MM.1S (cell line): ENCODE measurements at places on chromosomes 12 and 14.

DNA sequence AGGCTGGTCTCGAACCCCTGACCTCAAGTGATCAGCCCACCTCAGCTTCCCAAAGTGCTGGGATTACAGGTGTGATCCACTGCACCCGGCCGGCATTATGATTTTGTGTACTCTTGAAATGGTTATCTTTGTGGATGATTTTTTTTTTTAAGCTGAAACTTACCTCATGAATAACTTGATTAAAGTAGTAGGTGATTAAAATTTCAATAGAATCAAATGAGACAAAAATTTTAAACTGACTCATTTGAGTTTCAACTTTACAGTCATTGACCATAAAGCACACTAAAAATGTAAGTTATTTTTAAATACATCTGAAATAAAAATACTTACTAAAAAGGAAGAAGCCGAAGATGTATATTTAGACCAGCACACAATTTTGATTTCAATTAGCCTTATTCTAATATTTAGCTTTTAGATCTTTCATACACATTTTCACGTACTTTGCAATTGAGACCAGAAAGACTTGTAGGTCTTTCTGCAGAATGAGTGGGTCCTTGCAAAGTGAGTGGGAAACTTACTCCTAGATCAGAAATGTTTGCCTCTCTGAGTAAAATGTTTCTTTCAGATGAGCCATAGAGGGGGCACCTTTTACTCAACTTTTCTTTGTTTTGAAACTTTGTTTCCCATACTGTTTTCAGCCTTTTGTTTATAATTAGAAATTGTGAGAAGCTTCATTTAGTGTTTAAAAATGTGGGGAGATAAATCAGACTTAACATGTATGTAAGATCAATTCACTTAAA lies 34.2 kb downstream of the TMPO start:
- no peak overlapping the region for H3K27ac ChIP-seq
- peaks cover 26% of the 10 kb centered on the region; the same call in 1 of the 2 replicates for H3K36me3 ChIP-seq
- H3K27me3 ChIP-seq, result no peaks in the 10 kb centered on the region
- H3K4me3 ChIP-seq, result no peak overlapping the region

DNA sequence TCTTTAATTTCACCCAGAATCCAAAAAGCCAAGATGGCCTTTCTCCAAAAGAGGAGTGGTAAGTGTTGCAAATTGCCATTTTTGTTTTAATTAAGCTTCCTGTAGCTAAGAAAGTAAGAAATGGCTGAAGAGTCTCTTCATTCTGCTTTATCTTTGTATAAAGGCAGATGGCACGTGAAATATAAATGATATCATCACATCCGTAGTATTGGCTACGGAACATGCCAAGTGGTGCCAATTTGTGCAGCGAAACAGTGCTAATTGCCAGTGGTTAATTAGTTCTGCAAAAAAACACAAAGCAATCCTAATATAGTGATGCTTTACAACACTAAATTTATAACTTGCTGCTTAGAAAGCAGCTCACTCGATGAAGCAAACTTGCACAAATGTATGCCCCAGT lies 29.4 kb downstream of the PLEKHG7 start:
- H3K27ac ChIP-seq, result no peak overlapping the region
- DNase-seq, result no peak
- H3K36me3 ChIP-seq, result no peaks in the 10 kb centered on the region
- H3K4me1 ChIP-seq, result no peaks in the 10 kb centered on the region

GRCh38 chr14:100532906-100533655 lies 54.1 kb downstream of the BEGAIN start:
- H3K4me1 ChIP-seq, result no peaks in the 10 kb centered on the region
- no peak overlapping the region for H3K4me3 ChIP-seq
- no peak overlapping the region for H3K27ac ChIP-seq
- H3K27me3 ChIP-seq, result no peaks in the 10 kb centered on the region

GRCh38 chr14:94926176-94926575 lies 156.3 kb upstream of the GSC start:
- H3K27me3 ChIP-seq, result no peaks in the 10 kb centered on the region
- no peaks in the 10 kb centered on the region for H3K36me3 ChIP-seq
- no peaks in the 10 kb centered on the region for H3K4me1 ChIP-seq
- no peak overlapping the region for H3K27ac ChIP-seq
- no peak overlapping the region for H3K4me3 ChIP-seq

DNA sequence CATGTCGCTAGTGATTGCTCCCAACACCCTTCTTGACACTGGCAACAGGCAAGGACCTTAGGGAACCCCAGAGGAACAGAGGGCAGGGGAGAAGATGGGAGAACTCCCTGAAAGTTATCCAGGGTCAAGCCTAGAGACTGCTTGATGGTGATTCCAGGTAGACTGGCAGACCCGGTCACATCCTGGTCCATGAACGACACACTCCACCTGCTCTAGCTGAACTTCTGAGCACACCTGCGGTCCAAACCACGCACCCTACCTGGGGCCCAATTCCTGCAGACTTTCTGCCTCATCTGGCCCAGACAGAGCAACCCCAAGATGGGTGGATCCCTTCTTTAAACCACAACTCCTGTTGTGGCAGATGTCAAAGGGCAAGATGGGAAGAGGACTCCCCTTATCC lies 34.2 kb downstream of the NCKAP5L start:
- no peak for DNase-seq
- H3K4me1 ChIP-seq, result no peaks in the 10 kb centered on the region
- H3K27me3 ChIP-seq, result peaks cover 11% of the 10 kb centered on the region
- no peak overlapping the region for H3K27ac ChIP-seq
- H3K4me3 ChIP-seq, result no peak overlapping the region

DNA sequence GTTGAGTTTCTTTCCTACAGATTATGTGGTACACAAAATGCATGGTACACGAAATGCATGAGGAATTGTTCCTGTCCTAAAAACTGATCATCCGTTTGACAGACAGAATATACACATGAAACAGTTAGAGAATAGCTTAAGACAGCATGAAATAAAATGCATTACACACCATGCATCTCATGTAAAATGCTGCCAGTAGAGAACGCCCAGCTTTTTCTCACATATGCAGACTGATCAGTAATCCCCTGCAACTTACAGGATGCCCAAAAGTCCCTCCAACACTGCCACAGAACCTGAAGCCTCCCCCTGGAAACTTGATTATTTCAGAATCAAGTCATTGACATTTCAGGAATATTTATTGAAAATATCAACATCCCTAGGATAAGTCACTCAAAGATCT lies 24.0 kb downstream of the IFNG start:
- no peak overlapping the region for H3K27ac ChIP-seq
- no peak for DNase-seq
- no peaks in the 10 kb centered on the region for H3K27me3 ChIP-seq
- H3K4me3 ChIP-seq, result no peak overlapping the region
- no peaks in the 10 kb centered on the region for H3K36me3 ChIP-seq

GRCh38 chr14:58659846-58660245 lies 22.1 kb downstream of the DACT1 start:
- no peak for DNase-seq
- no peak overlapping the region for H3K27ac ChIP-seq
- no peaks in the 10 kb centered on the region for H3K36me3 ChIP-seq
- H3K27me3 ChIP-seq, result no peaks in the 10 kb centered on the region

- H3K27ac ChIP-seq, result no peak overlapping the region
- no peaks in the 10 kb centered on the region for H3K4me1 ChIP-seq
- H3K4me3 ChIP-seq, result no peak overlapping the region
- H3K36me3 ChIP-seq, result no peaks in the 10 kb centered on the region
Measured at GRCh38 chr14:101084436-101084826, 180.9 kb upstream of the RTL1 start.

DNA sequence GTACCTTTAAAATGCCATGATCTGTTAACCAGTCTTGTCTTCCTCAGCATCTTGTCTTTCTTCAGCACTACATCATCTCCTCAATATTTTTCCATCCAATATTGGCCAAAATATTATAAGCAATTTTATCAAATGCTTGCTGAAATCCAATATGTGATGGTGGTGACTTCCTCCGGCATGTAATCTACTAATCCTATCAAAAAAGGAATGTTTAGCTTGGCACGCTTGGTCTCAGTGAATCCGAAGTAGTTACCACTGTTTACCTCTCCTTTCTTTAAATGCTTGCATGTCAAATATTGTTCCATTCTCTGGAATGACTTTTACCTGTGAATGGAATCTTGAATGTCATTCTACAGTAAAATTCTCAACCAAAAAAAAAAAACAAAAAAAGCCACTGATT lies 72.3 kb upstream of the EEA1 start:
- H3K4me1 ChIP-seq, result no peaks in the 10 kb centered on the region
- no peak overlapping the region for H3K27ac ChIP-seq
- H3K27me3 ChIP-seq, result no peaks in the 10 kb centered on the region
- H3K4me3 ChIP-seq, result no peak overlapping the region

- no peak overlapping the region for H3K4me3 ChIP-seq
- H3K27ac ChIP-seq, result no peak overlapping the region
- no peaks in the 10 kb centered on the region for H3K4me1 ChIP-seq
- H3K36me3 ChIP-seq, result no peaks in the 10 kb centered on the region
- no peaks in the 10 kb centered on the region for H3K27me3 ChIP-seq
- no peak for DNase-seq
Measured at GRCh38 chr12:123453165-123453564, 4.8 kb upstream of the SNRNP35 start.

GRCh38 chr12:30926243-30927221 lies at the start of gene TSPAN11:
Gene TSPAN11 (plus strand): TSS chr12:30926748. CDS start chr12:30953992, 27,244 bp downstream.
- no peak for DNase-seq
- no peak within 1 kb of the TSS for H3K27ac ChIP-seq
- no peaks in the 10 kb centered on the region for H3K36me3 ChIP-seq
- H3K27me3 ChIP-seq, result no peaks in the 10 kb centered on the region
- no peak within 1 kb of the TSS for H3K4me3 ChIP-seq

DNA sequence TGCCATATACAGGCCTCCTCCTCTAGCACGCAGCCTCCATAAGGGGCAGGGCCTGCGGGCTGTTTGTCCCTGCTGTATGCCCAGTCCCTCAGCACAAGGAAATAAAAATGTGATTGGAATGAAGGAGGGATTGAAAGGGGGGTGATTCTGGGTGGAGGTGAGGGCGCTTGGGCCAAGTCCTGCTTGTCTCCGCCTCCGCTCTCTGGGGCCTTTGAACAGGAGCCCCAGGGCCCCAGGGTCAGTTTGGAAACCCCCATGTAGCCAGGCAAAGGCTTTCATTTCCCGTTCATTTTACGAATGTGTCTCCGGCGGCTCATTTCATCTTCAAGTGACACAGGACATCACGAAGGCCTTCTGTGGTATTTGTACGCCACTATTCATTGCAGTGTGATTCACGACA lies 4.5 kb upstream of the CACNA2D4 start:
- H3K27ac ChIP-seq, result no peak overlapping the region
- DNase-seq, result no peak
- H3K27me3 ChIP-seq, result peaks cover 16% of the 10 kb centered on the region
- no peaks in the 10 kb centered on the region for H3K36me3 ChIP-seq
- no peak overlapping the region for H3K4me3 ChIP-seq

GRCh38 chr12:14768823-14769405 lies 34.4 kb downstream of the WBP11 start:
- no peak for DNase-seq
- H3K27me3 ChIP-seq, result no peaks in the 10 kb centered on the region
- peak overlapping the region; percentile 97; the same call in 1 of the 2 replicates for H3K27ac ChIP-seq
- H3K4me3 ChIP-seq, result peak overlapping the region; percentile 86
- H3K4me1 ChIP-seq, result peaks cover 4% of the 10 kb centered on the region

DNA sequence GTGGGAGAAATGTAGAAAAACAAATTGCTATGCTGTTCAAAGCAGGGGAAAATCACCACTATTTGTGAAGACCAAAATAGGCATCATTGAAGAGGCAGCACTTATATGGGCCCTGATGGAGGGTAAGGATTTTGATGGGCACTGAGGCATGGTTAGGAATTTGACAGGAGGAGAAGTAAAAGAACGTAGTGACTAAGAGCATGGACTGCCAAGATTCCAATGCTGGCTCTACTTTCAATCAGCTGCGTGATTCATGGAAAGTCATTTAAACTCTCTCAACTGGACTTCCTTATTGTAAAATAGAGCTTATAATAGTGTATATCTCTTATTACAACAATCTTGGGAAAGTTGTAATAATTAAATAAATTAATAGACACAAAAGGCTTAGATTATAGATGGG lies 267.7 kb upstream of the G2E3 start:
- H3K4me3 ChIP-seq, result no peak overlapping the region
- DNase-seq, result no peak
- no peaks in the 10 kb centered on the region for H3K4me1 ChIP-seq
- no peaks in the 10 kb centered on the region for H3K36me3 ChIP-seq
- no peak overlapping the region for H3K27ac ChIP-seq

DNA sequence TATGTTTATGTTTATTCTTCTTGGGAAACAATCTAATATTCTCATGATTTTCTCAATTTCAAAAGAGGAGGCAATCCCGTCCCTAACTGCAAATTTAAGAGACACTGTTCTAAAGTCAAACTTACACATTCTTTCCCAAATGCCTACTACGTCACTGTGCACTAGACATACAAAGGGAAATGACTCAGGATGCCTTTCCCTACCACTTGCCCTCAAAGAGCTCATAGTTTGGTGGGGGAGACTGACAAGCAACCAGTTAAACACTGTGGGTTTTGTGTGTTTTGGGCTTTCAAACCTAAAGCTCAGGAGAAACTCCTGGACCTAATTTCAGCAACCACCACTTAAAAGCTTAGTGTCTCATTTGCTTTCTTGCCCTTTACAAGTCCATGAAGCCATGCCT lies 58.4 kb downstream of the ATP2B1 start:
- H3K4me3 ChIP-seq, result no peak overlapping the region
- no peaks in the 10 kb centered on the region for H3K36me3 ChIP-seq

- H3K4me1 ChIP-seq, result no peaks in the 10 kb centered on the region
- no peak overlapping the region for H3K4me3 ChIP-seq
- H3K27ac ChIP-seq, result no peak overlapping the region
- no peak for DNase-seq
Measured at GRCh38 chr14:99566390-99567354, 37.3 kb downstream of the CCDC85C start.

DNA sequence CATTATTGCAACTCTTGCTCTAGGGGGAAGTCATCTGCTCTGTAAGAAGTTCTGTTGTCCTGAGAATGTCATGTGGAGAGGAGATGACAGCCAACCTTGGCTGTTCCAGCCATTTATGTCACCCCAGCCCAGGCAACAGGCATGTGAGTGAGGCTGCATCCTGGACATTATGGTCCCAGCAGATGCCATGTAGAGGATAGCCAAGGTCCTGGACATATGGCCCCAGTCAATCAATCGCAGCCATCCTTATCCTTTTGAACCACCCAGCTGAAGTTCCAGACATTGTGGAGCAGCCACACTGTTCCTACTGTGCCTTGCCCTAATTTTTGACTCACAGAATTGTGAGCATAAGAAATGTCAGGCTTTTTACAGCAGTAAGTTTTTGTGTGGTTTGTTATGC lies 84.9 kb downstream of the AVPR1A start:
- no peaks in the 10 kb centered on the region for H3K27me3 ChIP-seq
- H3K4me1 ChIP-seq, result no peaks in the 10 kb centered on the region
- H3K4me3 ChIP-seq, result no peak overlapping the region
- H3K27ac ChIP-seq, result no peak overlapping the region
